Liver (tissue), 10 donors: ENCODE measurements at places on chromosomes 3 and 15. TPM values are rescaled to one million over a fixed set of nuclear protein-coding genes. Genes with fewer than 3 reads are reported as not detected.

DNA sequence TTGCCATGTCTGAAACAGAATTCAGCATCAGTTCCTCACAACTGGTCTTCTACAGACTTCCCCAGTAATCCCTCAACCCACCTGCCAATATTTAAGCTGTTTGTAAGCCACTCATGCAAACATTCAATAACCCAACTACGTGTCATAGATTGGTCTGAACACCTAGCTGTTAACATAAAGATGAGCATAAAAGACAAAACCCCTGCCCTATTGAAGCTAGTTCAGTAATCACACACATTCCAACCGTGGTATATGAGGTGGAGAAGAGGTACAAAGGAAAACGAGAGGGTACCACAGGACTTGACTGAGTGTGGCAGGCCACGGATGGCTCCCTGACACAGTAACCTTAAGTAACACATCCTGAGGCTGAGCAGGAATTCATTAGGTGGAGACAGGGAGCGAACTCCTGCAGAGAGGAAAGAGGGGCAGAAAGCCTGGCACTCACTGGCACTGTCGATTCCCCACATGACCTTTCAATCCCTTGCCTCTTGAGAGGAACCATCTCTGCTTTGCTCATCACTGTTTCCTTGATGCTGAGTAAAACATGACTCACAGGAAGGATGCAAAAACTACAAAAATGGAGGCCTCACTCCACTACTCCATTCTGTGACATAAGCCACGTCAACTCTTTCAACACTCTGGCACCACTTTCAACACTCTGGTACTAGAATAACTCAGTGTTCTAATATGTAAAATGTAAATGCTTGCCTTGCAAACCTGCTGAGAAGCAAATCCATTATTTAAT lies 31.3 kb downstream of the RPN1 start:
- H3K27me3 ChIP-seq: no peaks in the 10 kb centered on the region
- DNase-seq: no peak
- H3K36me3 ChIP-seq: peaks cover 13% of the 10 kb centered on the region
- peaks cover 22% of the 10 kb centered on the region for H3K4me1 ChIP-seq

DNA sequence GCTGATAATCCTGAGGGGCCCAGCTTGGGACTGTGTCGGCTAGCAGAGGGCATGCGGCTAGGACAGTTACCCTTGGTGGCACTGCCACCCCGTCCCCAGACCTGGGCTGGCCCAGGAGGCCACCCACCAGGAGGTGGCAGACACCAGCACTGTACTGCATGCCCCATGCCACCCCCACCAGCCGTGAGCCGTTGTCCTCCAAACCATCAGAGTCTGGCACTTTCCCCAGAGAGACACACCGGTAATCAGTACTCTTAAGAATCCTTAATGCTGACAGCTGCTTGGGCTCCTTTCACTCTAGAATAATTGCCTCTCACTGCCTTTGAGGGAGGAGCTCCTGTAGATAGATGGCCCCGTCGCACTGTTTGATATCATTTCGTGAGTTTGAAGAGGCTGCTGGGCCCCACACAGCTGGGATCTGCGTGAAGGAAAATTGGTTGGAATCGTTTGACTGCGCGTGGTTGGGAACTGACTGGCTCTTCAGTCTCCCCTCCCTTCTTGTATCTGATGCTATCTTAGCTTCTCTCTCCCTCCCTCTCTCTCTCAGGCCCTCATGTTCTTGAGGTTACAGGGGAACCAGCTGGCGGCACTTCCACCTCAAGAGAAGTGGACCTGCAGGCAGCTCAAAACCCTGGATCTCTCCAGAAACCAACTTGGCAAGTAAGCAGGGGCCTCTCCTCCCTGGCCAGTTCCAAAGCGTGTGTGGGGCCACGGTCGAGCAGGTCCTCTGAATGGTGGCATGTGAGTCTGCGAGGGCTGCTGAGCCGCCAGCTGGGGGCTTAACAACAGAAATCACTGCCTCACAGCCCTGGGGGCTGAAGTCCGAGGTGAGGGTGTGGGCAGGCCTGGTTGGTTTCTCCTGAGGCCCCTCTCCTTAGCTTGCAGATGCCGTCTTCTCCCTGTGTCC lies 94.9 kb downstream of the LRRK1 start:
- H3K4me1 ChIP-seq: no peaks in the 10 kb centered on the region
- H3K27me3 ChIP-seq: no peaks in the 10 kb centered on the region
- DNase-seq: peak; percentile 34

DNA sequence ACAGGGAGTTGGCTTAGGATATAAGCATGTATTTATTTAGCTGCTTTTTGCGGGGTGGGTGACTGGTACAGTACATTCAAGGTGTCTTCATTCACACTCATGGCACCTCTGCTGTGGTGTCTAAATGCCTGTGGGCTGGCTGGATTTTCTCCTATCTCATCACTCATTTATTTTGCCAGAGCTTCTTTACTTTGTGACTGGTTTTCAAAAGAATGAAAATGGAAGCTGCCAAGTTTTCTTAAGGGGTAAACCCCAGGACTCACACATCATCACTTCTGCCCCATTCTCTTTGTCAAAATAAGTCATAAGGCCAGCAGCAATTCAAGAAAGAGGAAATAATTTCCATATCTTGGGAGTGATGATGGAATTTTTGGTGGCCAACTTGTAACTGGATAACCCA lies 493.4 kb upstream of the ALCAM start:
- DNase-seq: no peak
- H3K27me3 ChIP-seq: no peaks in the 10 kb centered on the region
- no peaks in the 10 kb centered on the region for H3K4me1 ChIP-seq
- no peak overlapping the region for H3K27ac ChIP-seq

GRCh38 chr3:184559336-184559735 lies 2.2 kb upstream of the EPHB3 start:
- H3K27me3 ChIP-seq: peaks cover 12% of the 10 kb centered on the region
- H3K4me3 ChIP-seq: no peak overlapping the region
- DNase-seq: no peak
- H3K4me1 ChIP-seq: peaks cover 15% of the 10 kb centered on the region
- no peak overlapping the region for H3K27ac ChIP-seq
- no peaks in the 10 kb centered on the region for H3K36me3 ChIP-seq

DNA sequence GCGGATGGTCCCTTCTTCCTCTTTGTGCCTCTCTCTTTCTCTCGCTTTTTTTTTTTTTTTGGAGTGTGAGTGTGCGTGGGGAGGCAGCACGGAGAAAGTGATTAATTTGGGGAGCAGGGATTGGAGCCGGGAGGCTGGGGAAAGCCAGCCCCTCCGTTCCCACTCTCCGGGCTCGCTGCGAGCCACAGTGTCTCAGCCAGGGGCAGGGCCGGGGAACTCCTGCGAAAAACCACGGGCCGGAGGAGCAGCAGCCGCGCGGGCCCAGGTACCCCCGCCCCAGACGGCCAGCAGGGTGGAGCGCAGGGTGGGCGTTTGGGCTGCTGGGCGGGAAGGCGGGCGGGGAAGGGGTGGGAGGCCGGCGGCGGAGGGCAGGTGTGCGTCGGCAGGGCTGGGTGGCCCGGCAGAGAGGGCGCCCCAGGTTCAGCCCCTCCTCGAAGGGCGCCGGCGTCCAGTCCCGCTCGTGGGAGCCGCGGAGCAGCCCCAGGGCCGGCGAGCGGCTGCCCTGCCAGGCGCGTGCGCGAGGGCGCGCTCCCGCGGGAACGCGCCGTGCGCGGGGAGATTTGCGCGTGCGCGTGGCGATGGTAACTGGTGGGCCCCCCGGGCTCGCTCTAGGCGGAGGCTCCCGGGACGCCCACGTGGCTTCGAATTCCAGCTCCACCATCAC lies 1.4 kb downstream of the CHL1 start:
- no peaks in the 10 kb centered on the region for H3K36me3 ChIP-seq
- DNase-seq: no peak
- H3K4me1 ChIP-seq: peaks cover 14% of the 10 kb centered on the region
- peak overlapping the region; percentile 62 for H3K4me3 ChIP-seq
- H3K27me3 ChIP-seq: peaks cover 6% of the 10 kb centered on the region

GRCh38 chr3:14631687-14632441 lies 19.7 kb upstream of the CCDC174 start:
- DNase-seq: no peak
- H3K27me3 ChIP-seq: no peaks in the 10 kb centered on the region
- peaks cover 25% of the 10 kb centered on the region for H3K4me1 ChIP-seq
- peak overlapping the region; percentile 79 for H3K27ac ChIP-seq
- H3K36me3 ChIP-seq: no peaks in the 10 kb centered on the region

DNA sequence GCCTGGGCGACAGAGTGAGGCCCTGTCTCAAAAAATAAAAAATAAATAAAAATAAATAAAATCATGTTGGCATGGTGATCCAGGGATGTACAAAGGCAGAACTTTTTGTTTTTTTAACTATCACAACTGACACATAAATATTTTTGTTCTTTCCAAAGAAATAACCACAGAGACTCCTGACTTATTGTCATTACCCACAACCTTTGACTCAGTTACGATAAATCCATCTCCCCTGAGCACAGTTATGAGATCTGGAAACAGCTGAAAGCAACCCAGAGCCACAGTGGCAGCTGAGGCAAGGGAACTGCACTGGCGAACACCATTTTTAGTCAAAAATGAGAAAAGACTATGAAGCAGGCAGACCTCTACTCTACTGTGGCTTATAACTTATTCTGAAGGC lies 24.0 kb downstream of the OSBPL10 start:
- no peak overlapping the region for H3K27ac ChIP-seq
- H3K36me3 ChIP-seq: no peaks in the 10 kb centered on the region
- DNase-seq: no peak
- no peaks in the 10 kb centered on the region for H3K27me3 ChIP-seq

- H3K27me3 ChIP-seq: no peaks in the 10 kb centered on the region
- no peak for DNase-seq
- H3K4me3 ChIP-seq: no peak overlapping the region
- H3K36me3 ChIP-seq: no peaks in the 10 kb centered on the region
- no peaks in the 10 kb centered on the region for H3K4me1 ChIP-seq
- no peak overlapping the region for H3K27ac ChIP-seq
Observed at GRCh38 chr3:125035217-125035616, 20.6 kb downstream of the HEG1 start.

- H3K27ac ChIP-seq: no peak overlapping the region
- peaks cover 3% of the 10 kb centered on the region for H3K27me3 ChIP-seq
- H3K4me1 ChIP-seq: no peaks in the 10 kb centered on the region
- H3K36me3 ChIP-seq: no peaks in the 10 kb centered on the region
Observed at GRCh38 chr3:140360332-140360731, 317.5 kb upstream of the TRIM42 start.

- H3K27ac ChIP-seq: no peak overlapping the region
- peaks cover 11% of the 10 kb centered on the region for H3K36me3 ChIP-seq
- no peak for DNase-seq
- no peaks in the 10 kb centered on the region for H3K27me3 ChIP-seq
Observed at GRCh38 chr3:195736866-195737490, 16.2 kb downstream of the MUC20 start.

DNA sequence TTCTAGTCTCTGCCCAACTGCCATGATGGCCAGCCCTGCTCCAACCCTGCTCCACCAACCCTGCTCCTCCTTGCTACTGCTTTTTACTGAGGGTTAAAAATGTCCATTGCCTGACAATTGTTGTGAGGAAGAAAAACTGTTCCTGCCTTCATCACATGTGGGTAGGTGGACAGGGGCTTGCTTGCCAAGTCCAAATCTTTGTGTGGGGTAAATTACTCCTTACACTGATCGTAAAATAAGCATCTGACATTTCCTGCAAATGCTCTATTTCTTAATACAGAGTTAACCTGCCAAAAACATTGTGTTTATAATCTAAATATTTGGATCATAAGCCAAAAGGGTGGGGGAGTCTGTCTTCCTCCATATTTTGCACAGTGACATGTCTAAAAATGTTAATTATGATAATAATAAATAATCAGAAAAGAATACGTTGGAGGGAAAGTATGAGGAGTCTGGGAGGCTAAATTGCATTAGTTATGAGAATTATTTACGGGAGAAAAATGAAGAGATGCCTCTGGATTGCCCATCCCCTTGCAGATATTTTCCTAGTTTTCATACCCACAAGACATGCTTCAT lies 242.5 kb upstream of the TBL1XR1 start:
- H3K4me3 ChIP-seq: no peak overlapping the region
- no peaks in the 10 kb centered on the region for H3K27me3 ChIP-seq
- DNase-seq: no peak
- no peaks in the 10 kb centered on the region for H3K36me3 ChIP-seq
- H3K4me1 ChIP-seq: no peaks in the 10 kb centered on the region

DNA sequence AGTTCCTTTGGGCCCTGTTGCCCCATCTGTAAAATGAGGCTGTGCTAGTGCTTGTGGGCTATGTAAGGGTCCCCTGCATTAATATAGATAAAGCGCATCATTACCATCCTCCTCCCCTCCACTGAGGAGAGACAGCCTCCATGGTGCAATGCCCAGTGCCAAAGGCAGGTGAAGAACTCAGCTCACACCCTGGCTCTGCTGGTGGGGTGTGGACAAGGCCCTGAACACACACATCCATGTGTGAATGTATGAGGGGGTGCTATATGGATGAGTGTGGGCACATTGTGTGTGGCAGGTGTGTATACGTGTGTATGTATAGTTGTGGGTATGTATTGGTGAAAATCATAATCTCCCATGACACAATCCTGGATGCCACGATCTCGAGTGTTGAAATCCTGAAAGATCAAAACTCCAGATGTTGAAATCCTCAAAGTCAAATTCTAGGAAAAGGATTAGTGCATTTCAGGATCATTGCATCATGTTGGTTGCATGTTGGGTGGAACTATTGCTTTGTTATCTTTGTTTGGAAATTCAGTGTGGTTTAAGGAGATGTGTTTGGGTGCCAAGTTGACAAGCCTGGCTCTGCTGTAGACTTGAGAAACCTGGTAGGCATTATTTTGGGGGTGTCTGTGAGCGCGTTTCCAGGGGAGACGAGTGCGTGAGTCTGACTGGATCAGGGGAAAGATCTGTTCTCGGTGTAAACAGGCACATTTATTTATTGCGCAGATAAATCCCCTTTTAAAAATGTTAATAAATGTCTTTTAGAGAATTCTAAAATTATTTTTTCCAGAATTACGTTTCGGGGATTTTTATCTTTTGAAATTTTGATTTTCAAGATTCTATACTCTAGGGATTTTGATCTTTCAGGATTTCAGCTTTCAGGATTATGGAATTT lies 42.0 kb upstream of the SEC61A1 start:
- H3K4me1 ChIP-seq: peaks cover 34% of the 10 kb centered on the region
- H3K36me3 ChIP-seq: no peaks in the 10 kb centered on the region
- DNase-seq: no peak
- peak overlapping the region; percentile 70 for H3K27ac ChIP-seq

DNA sequence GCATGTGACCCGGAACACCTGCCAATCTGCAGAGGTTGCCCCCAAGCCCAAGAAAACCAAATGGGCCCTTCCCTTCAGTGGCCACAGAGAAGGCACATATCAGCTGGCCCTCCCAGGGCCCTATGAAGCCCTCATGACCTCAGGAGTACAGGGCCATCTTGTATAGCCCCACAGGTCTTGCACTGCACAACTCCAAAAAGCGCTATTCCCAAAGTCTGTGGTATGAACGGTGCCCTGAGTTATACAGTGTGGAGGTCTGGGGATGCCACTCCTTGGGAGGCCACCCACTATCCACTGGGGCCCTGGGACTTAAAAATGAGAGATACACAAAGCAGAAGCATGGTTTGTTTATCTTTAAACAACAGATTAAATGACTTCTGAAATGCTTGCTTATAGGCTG lies 61.5 kb downstream of the CAPN7 start:
- no peak for DNase-seq
- peaks cover 8% of the 10 kb centered on the region for H3K4me1 ChIP-seq
- H3K4me3 ChIP-seq: no peak overlapping the region
- no peaks in the 10 kb centered on the region for H3K27me3 ChIP-seq
- H3K36me3 ChIP-seq: no peaks in the 10 kb centered on the region
- no peak overlapping the region for H3K27ac ChIP-seq

- no peak overlapping the region for H3K4me3 ChIP-seq
- H3K4me1 ChIP-seq: no peaks in the 10 kb centered on the region
- DNase-seq: no peak
- no peaks in the 10 kb centered on the region for H3K27me3 ChIP-seq
Observed at GRCh38 chr3:16150285-16150684, 24.2 kb upstream of the GALNT15 start.

Gene CAPN3
- 6.1 TPM for total RNA-seq

Gene IL5RA
- total RNA-seq: 0.56 TPM

Gene ROPN1
- total RNA-seq: not detected

Gene UBAP1L
- 6.9 TPM for total RNA-seq

Gene CASR
- total RNA-seq: 0.05 TPM

Gene SLC25A20
- 36.9 TPM for total RNA-seq
